ENCODE measurements at places on chromosomes 2 and 18. TPM values are rescaled to one million over a fixed set of nuclear protein-coding genes. Genes with fewer than 3 reads are reported as not detected.

DNA sequence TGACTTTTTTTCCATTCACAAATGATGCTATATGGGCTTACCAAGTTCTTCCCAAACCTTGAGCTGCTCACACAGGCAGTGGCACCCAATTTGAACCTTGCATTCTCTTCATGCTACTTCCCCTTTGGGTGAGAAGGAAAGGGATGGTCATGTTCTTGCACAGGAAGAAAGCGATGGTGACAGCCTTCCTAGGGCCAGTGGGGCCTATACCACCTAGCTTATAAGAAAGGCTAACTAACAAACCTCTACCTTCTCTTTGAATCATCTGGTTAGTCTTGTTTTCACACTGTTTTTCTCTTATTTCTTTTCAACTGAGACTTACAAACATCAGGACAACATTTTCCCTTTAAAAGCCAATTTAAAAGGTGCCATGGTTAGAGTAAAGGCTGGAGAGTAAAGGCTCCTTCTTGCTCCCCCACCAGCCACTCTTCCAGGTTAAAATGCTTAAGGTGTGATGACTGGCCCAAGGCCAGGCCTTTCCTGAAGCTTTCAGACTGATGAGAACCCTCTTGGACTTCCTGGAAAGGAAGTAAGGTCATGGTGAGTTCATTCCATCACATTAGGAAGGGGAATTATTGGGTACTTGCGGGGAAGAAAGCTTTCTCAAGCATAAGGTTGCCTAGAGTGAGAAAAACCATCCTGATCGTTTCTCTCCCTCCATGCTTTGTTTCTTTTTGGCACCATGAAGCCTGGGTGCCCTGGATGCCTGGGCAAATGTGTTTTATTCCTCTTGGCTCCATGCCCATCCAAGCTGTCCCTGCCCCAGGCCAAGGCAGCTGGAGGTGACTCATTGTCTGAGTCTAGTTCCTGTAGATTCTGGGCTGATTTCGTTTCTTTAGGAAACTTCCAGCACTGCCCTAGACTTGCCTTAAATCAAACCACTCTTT is 41.4 kb upstream of the ITGB6 start:
- DNase-seq, result no peak

GRCh38 chr2:128286011-128286721 is 32.5 kb downstream of the HS6ST1 start:
- DNase-seq, result no peak

DNA sequence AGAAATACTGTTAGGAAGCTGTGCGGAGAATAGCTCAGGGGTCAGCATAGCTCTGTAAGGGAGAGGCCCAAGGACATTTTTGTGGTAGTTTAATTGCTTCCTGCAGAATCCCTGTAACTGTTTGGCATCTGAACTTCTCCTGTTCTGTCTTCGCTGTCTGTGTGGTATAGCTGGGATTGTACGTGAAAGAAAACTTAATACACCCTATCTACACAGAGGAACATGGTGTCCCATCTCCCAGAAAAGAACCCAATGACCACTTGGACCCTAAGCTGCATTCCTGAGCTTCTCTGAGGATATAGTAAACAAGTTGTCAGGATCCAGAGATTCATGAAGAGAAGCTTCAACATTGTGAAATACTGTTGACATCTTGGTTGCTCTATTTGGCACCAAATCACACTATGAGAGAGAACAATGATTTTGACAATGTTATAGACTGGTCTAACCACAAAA is 81.3 kb downstream of the CDC42EP3 start:
- DNase-seq, result no peak

- DNase-seq, result no peak
Measured at GRCh38 chr2:39836638-39837037, 57.6 kb upstream of the THUMPD2 start.

DNA sequence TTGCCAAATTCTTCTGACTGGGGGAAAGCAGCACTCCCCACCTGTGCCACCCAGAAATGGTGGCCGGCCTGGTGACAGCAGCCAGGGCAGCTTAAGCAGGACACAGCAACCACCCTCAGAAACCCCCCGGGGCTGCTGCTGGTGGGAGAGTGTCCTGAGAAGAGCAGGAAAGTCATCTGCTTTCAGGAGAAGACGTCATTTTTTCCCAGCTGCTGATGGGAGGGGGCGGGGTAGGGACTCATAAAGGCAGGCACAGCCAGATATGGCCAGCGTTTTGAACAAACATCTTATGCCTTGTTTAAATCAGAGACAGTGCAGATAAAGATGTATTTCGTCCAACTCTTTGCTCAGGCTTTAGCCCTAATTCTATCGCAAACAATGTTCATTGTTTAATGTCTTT is 139.5 kb downstream of the LRRC30 start:
- DNase-seq, result no peak

DNA sequence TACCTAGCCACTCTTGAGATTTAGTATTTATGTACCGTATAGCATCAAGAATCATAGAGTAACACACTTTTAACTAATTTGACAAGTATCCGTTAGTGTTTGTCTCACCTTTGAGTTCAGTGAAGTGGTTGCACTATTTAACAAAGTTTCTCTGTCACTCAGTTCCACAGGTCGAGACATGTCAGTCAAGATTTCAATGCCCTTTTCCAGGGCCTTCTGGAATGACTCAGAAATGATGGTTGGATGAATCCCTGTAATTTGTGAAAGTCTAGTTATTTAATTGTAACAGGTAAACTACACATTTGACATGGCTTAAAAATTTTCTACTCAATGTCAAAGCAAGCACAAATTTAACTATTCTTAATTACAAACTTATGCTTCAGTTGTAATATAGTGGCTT is 9.7 kb downstream of the CCT4 start:
- DNase-seq, result no peak

DNA sequence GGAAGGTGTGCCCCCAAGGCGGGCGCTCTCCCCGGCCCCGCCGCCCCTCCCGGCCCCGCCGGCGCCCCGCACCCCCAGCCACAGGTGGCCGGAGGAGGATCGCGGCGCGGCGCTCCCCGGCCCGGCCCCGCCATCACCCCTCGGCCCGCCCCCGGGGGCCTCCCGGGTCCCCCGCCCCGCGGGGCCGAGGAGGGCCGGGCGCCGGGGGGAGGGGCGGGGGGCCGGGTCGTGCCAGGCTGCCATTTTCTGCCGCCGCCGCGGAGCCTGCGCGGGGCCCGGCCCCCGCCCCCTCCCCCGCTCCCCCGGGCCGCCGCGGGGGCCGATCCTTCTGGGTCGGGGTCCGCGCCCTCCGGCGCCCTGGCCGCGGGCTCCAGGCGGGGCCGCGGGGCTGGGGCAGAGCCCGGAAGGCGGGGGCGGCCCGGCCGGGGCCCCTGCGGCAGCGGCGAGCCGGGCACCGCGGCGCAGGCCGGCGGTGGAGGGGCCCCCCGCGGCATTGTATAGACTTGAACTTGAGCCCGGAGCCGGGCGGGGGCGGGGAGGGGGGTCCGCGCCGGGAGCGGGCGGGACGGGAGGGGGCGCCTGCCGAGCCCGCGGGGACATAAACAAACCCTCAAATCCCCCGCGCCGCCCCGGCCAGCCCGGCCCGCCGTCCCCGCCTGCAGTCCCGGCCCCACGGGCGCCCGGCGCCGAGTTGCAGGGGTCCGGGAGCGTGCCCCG is 556 bp downstream of the DNMT3A start:
- peak; percentile 48 for DNase-seq

Gene SERPINE2
- total RNA-seq, result 33.1 TPM
